ENCODE measurements at places on chromosomes 7 and 10.

DNA sequence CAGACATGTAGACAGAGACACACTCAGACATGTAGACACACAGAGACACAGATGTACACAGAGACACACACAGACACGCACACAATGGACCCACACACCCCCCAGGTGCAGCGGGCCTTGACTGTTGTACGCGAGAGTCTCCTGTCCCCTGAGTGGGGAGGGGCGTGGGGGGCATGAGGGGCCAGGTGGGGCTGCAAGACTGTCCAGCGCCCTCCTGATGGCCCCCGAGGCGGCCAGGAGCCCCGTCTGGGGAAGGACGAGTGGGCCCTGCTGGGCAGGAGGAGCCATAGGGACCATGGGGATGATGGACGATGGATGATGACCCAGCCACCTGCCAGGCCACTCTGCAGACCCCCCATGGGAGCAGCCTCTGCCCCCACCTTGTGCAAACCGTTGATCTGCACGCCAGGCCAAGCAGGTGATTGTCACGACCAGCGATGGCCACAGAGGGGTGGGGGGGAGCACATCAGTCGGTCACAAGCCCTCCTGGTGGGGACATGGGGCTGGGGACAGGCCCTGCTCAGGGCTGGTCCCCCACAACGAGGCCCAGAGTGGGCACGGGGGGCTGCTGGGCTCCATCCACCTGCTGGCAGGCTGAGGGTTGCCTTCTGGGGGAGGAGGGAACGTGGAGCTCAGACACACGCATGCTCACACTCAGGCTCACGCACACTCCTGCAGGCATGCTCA is 11.6 kb downstream of the VENTX start:
- DNase-seq, result no peak

GRCh38 chr10:127506094-127506493 is 43.0 kb upstream of the NPS start:
- DNase-seq, result no peak

DNA sequence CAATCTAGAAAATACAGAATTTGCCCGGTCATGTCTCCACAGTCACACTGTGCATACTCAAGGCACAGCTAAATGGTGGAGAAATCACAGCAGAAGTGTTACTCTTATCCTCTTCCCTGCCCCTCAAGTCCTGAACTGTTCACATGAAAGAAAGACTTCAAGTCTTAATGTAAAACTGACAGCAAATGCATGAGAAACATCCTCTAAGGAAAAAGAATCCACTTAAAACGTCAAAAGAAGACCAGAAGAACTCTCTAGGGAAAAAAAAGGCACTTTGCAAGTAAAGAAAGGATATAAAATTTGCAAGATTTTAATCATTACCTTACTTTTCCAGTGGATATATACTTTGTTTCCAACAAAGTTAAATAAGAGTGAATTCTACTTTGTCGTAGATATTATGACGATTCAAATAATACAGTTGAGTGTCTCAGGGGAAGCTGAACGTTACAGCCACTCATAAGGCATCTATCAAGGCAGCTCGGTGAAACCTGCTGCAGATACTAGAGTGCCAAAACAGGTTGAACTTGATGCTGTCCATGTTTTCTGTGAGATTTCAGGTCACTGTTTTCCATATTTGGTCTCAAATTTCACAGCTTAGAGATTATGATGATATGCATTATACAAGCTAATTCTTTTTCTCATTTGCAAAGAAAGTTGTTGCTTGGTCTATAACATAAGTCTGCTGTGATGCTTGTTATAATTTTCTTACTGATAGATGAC is 155.0 kb downstream of the CTTNBP2 start:
- DNase-seq, result no peak

GRCh38 chr7:1087465-1087814 is 473 bp upstream of the GPER1 start:
- no peak for DNase-seq

- no peak for DNase-seq
Measured at GRCh38 chr10:125294109-125294508, 133.7 kb upstream of the CTBP2 start.

DNA sequence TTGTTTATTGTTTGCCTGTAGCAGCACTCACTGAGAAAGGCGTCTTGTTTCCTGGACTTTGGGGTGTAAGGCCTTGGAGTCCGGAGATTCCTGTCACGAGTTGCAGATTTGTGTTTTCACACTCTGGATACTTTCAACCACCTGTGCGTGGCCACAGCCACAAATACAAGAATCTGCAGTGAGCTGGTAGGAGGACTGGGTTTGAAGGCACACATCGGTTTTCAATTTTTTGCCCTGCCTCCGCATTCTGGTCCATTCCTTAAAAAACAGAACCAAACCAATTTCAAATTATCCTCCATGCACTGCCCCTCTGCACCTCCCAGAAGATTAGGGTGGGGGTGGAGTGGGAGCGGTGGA is 619 bp downstream of the EXOC4 start:
- no peak for DNase-seq
